ENCODE measurements at places on chromosomes 4 and X. TPM values are rescaled to one million over a fixed set of nuclear protein-coding genes. Genes with fewer than 3 reads are reported as not detected.

KIT gene
- 49.1 TPM for total RNA-seq

CPLX1 gene
- total RNA-seq, result 0.46 TPM

CFAP47 gene
- total RNA-seq, result 0.44 TPM

RGN gene
- total RNA-seq, result 0.54 TPM

TBX22 gene
- 0.36 TPM for total RNA-seq

XAGE3 gene
- total RNA-seq, result not detected

AREG gene
- not detected for total RNA-seq

RHOXF2B gene
- not detected for total RNA-seq

AR gene
- total RNA-seq, result 20.2 TPM

GRCh38 chr4:183097231-183098018 lies 1.6 kb upstream of the WWC2 start:
- H3K4me3 ChIP-seq, result peak overlapping the region; percentile 90
- H3K27ac ChIP-seq, result peak overlapping the region; percentile 93
- peaks cover 4% of the 10 kb centered on the region for H3K36me3 ChIP-seq
- DNase-seq, result peak; percentile 20

- peaks cover 50% of the 10 kb centered on the region for H3K4me1 ChIP-seq
- peak overlapping the region; percentile 93 for H3K27ac ChIP-seq
- no peak for DNase-seq
- peaks cover 5% of the 10 kb centered on the region for H3K27me3 ChIP-seq
- no peaks in the 10 kb centered on the region for H3K36me3 ChIP-seq
These were observed 25.5 kb upstream of the TMSB4X start for GRCh38 chrX:12949205-12949926.

DNA sequence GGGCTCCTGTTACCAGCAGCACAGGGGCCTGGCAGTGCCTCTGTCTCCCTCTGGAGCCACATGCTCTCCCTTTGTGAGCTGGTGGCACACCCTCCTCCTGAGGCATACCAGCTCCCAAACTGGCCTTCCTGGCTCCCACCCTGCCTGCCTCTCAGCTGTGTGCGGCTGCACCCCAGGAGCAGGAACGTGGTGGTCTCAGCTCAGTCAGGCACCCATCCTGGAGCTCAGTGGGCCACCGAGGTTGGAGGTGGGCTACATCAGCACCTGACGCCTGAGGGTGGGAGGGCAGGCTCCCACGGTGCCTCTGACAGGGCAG lies 85.9 kb upstream of the NKX1-1 start:
- H3K27ac ChIP-seq, result no peak overlapping the region
- no peak overlapping the region for H3K4me3 ChIP-seq
- peaks cover 7% of the 10 kb centered on the region for H3K36me3 ChIP-seq
- no peaks in the 10 kb centered on the region for H3K27me3 ChIP-seq
- H3K4me1 ChIP-seq, result no peaks in the 10 kb centered on the region

DNA sequence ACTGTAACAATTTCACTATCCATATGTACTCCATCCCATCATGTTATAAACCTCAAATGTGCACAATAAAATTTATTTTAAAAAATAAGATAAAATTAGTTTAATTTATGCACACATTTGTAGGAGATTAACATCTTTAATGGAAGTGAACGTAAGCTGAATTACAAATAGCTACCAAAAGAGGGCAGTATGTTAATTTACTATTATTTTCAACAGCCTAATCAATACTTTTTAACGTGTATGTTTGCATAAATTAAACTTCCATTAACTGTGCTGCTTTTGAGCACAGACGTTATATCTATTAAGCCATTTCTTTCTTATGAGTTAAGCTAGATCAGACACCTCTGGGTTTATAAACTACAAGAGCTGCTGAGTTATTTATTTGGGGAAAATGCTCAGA lies 56.5 kb upstream of the PHKA2 start:
- H3K27me3 ChIP-seq, result no peaks in the 10 kb centered on the region
- DNase-seq, result no peak
- no peaks in the 10 kb centered on the region for H3K4me1 ChIP-seq
- H3K27ac ChIP-seq, result no peak overlapping the region
- H3K36me3 ChIP-seq, result no peaks in the 10 kb centered on the region

GRCh38 chr4:146638786-146639505 lies at the start of gene POU4F2:
Gene POU4F2 (plus strand): TSS chr4:146638893. CDS start chr4:146639141, 248 bp downstream.
- H3K4me3 ChIP-seq, result peak within 1 kb of the TSS; percentile 93
- peak; percentile 58 for DNase-seq
- H3K27me3 ChIP-seq, result peaks cover 29% of the 10 kb centered on the region
- peaks cover 5% of the 10 kb centered on the region for H3K36me3 ChIP-seq

DNA sequence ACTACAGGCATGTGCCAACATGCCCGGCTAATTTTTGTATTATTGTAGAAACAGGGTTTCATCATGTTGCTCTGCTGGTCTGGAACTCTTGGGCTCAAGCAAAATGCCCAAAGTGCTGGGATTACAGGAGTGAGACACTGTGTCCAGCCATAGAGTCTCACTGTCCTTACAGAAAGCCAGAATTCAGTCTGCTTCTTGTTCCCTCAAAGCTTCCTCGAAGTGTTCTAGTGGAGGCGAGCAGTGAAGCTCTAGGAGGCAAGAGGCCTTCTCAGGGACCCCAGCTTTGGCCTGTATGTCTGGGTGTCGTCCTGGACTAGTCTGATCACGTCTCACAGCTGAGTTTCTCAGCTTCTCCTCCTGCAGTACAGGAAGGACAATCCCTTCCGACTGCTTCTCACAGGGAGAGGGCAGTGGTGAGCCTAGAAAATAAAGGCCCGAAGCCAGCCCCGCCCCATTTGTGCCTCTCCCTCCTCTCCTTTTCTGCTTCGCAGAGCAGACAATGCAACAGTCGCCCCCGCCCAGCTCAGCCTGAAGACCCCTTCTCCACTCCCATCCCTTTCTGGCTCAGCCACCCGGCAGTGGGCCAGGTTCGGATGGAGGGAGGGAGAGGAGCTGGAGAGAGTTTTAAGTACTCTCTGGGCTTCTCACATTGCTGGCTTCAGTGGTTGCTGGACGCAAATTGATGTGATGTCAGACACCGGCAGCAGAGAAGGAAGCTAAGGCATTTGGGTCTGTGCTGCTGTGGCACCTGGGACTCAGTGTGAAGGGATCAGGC lies 11.1 kb upstream of the FAM3A start:
- no peaks in the 10 kb centered on the region for H3K4me1 ChIP-seq
- no peaks in the 10 kb centered on the region for H3K36me3 ChIP-seq
- peaks cover 2% of the 10 kb centered on the region for H3K27me3 ChIP-seq
- peak; percentile 64 for DNase-seq
- H3K4me3 ChIP-seq, result no peak overlapping the region

DNA sequence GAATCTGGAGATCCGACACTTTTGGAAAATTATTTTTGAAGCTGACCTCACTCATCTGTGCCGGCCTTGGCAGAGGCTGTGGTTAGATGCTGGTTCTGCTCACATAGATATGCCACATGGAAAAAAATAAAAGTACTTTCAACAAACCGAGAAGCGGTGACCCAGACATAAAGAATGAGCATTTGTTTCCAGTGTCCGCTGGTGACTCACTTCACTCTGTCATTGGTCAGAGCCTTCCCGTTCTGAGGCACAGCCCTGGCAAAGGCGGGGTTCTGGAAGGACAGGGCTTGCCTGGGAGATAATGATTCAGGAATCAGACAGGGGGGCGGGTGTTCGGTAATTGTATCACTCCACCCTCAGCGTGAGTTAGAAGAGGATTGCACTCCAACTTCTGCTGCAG lies 172.4 kb upstream of the MXRA5 start:
- no peaks in the 10 kb centered on the region for H3K27me3 ChIP-seq
- no peak overlapping the region for H3K27ac ChIP-seq
- H3K36me3 ChIP-seq, result no peaks in the 10 kb centered on the region
- H3K4me3 ChIP-seq, result no peak overlapping the region
- DNase-seq, result no peak
- no peaks in the 10 kb centered on the region for H3K4me1 ChIP-seq

DNA sequence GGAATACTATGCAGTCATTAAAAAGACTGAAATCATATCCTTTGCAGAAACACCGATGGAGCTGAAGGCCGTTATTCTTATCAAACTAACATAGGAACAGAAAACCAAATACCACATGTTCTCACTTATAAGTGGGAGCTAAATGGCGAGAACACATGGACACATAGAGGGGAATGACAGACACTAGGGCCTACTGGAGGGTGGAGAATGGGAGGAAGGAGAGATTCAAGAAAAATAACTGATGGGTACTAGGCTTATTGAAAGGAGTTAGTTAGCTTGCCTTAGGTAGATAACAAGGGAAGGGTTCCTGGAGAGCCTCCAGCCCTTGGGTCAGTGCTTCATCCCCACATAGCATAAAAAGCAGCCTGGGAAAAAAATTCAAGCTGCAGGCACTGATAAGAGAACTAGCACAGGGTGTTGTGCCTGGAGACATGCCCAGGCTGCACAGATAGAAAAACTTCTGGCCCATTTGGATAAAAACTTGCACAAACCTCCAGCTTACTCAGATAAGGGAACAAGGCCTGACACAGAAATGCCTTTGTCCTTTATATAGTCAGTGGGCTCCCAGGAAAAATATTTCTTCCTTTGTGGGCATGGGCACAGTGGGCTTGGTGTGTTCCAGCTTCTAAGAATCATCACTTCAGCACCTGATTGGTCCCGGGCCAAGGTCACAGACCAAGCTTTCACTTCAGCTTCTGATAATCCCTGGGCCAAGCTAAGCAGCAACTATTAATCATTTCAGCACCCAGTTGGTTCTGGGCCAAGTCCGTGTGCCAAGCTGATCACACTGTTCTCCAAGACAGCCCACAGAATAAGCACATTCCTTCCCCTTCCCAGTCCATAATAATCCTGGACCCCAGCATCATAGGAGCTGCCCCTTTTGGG lies 23.1 kb upstream of the PWWP3B start:
- no peaks in the 10 kb centered on the region for H3K36me3 ChIP-seq
- no peak for DNase-seq
- H3K4me1 ChIP-seq, result no peaks in the 10 kb centered on the region
- H3K4me3 ChIP-seq, result no peak overlapping the region

DNA sequence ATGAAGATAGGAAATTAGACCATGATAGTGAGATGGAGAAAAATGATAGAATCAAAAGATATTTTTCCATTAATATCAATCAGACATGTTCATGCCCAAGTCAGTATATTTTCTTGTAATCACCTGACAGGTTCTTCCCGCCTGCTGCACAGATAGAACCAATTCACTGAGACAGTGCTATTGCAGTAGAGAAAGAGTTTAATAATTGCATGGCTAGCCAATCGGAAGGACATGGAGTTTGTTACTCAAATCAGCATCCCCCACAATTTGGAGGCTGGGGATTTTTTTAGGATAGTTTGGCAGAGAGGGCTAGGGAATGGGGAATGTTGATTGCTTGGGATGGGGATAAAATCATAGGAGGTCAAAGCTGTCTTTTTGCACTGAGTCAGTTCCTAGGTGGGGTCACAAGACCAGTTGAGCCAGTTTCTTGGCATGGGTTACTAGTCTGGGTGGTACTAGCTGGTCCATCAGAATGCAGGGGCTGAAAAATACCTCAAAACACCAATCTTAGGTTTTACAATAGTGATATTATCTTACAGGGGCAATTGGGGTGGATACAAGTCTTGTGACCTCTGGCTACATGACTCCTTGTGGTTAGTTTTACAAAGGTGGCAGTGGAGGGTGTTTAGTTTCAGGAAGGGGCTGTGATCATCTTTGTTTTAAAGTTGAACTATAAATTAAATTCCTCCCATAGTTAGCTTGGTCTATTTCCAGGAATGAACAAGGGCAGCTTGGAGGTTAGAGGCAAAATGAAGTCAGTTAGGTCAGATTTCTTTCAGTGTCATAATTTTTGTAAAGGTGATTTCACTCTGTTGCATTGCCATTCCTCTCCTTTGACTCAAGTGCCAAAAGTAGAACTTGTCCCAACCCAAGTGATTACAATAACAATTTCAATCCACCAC lies 100.3 kb upstream of the PDE5A start:
- H3K36me3 ChIP-seq, result no peaks in the 10 kb centered on the region
- no peaks in the 10 kb centered on the region for H3K4me1 ChIP-seq
- no peak overlapping the region for H3K4me3 ChIP-seq
- no peak for DNase-seq
- H3K27me3 ChIP-seq, result no peaks in the 10 kb centered on the region

DNA sequence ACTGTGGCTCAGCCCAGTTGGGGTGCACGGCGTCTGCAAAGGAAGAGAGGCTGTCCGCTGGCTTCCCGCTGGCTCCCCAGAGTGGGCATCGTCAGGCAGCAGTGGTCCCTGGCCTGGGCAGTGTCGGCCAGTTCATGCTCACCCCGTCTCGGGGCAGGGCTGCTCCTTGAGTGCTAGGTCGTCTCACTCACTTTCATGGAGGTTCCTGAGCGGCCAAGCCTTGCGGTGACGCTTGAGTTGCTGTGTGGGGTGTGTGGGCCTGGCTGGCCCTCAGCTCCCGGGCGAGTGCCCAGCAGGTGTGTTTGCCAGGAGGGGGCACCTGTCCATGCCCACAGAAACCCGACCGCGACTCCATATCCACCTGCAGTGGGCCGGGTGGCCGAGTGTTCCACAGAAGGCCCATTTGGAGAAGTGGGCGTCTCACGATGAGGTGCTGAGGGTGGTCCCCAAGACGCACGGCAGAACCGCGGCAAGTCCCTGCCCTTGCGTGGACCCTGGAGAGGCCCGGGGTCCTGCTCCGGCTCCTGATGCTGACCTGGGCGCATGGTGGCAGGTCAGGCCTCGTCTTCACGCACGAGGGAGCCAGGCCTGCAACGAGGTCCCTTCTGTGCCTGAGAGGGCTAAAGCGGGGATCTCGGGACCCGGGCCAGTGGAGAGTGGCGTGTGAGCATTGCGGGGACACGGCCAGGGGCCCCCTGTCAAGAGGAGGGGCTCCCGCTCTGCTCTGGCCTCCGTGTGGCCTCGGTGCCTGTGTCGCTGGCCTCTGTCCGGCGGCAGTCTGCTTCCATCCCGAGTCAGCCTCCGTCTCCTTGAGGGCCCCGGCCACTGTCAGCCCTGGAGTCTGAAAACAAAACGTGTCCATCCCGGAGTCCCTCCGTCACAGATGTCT lies 18.5 kb upstream of the UVSSA start:
- peaks cover 12% of the 10 kb centered on the region for H3K36me3 ChIP-seq
- peaks cover 6% of the 10 kb centered on the region for H3K27me3 ChIP-seq
- H3K4me1 ChIP-seq, result peaks cover 3% of the 10 kb centered on the region
- DNase-seq, result no peak
- no peak overlapping the region for H3K4me3 ChIP-seq

GRCh38 chr4:121252224-121252806 lies 88.2 kb upstream of the TNIP3 start:
- H3K4me3 ChIP-seq, result no peak overlapping the region
- DNase-seq, result peak; percentile 70
- no peaks in the 10 kb centered on the region for H3K4me1 ChIP-seq
- peaks cover 3% of the 10 kb centered on the region for H3K27me3 ChIP-seq
- H3K27ac ChIP-seq, result no peak overlapping the region

- H3K4me3 ChIP-seq, result no peak overlapping the region
- H3K27me3 ChIP-seq, result peaks cover 2% of the 10 kb centered on the region
- no peak overlapping the region for H3K27ac ChIP-seq
- DNase-seq, result no peak
These were observed 10.1 kb downstream of the TMEM150C start for GRCh38 chr4:82551734-82552133.

GRCh38 chr4:107991945-107992630 lies 2.4 kb downstream of the HADH start:
- H3K4me1 ChIP-seq, result peaks cover 15% of the 10 kb centered on the region
- H3K27me3 ChIP-seq, result no peaks in the 10 kb centered on the region
- no peak overlapping the region for H3K4me3 ChIP-seq
- H3K36me3 ChIP-seq, result no peaks in the 10 kb centered on the region
- H3K27ac ChIP-seq, result no peak overlapping the region

- no peaks in the 10 kb centered on the region for H3K27me3 ChIP-seq
- H3K4me1 ChIP-seq, result no peaks in the 10 kb centered on the region
- no peak overlapping the region for H3K4me3 ChIP-seq
- no peak overlapping the region for H3K27ac ChIP-seq
These were observed 375.7 kb downstream of the NLGN4X start for GRCh38 chrX:5852941-5853340.

GRCh38 chr4:13430834-13431568 lies 53.1 kb downstream of the RAB28 start:
- peaks cover 44% of the 10 kb centered on the region for H3K4me1 ChIP-seq
- no peak overlapping the region for H3K27ac ChIP-seq
- peaks cover 4% of the 10 kb centered on the region for H3K27me3 ChIP-seq
- H3K36me3 ChIP-seq, result no peaks in the 10 kb centered on the region
- no peak overlapping the region for H3K4me3 ChIP-seq
